ENCODE measurements at places on chromosomes 13 and 19.

DNA sequence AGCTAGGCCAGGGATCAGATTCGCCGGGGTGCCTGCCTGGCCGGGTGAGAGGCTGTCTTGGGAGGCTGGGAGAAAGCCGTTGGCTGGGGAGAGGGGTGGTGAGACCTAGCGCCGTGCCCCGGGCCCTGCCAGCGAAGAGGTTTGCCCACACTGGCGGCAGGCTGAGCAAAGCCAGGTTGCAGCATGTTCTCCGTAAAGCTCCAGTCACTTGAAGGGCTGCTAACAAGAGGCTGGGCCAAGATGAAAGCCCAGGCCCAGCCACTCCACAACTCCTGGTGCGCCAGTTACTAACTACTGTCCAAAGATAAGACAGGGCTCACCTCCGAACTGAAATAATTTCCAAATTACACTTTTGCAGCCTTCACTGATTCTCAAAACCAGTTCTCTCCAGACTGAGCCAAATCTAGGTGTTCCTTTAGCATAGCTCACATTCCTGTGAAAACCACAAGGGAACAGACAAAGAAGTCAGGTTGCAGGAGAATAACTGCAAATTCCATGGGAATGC lies 16.3 kb downstream of the ELAVL1 start:
- no peak for DNase-seq

GRCh38 chr13:51192348-51192747 lies 29.9 kb upstream of the FAM124A start:
- no peak for DNase-seq

- DNase-seq, result no peak
Observed at GRCh38 chr19:9295411-9295849, 14.2 kb downstream of the ZNF699 start.

DNA sequence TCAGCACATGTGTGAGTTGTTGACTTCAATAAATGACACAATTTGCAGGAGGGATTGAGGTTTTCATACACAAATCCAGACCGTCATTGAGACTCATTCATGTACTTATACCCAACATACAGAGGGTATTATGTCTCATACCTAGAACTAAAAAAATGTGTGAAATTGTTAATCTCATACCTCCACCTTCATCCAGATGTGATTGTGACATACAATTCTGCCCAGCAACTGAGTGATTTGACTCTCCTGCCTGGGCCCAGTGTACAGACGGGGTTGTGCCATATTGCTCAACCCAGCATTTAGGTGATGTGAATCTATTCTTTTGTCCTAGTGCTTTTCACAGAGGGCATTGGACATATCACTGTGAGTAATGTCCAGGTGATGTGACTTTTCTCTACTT lies 12.6 kb upstream of the ZNF681 start:
- no peak for DNase-seq

DNA sequence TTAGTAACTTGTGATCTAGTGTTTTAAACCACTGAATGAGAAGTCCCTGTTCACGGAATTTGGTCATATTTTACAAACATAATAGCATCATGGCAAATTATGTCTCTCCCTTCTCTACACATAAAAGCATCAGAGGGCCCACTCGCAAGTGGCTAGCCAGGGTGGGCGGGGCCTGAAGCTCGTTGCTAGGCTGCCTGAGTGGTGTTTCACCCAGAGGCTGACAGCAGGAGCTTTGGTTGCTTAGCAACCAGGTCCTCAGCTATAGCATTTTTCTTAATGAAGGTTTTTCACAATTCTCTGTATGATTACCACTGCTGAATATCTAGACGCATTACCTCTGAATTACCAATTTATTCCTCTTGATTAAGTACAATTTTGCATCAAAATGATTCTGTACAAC lies 126.5 kb downstream of the NALCN start:
- no peak for DNase-seq

DNA sequence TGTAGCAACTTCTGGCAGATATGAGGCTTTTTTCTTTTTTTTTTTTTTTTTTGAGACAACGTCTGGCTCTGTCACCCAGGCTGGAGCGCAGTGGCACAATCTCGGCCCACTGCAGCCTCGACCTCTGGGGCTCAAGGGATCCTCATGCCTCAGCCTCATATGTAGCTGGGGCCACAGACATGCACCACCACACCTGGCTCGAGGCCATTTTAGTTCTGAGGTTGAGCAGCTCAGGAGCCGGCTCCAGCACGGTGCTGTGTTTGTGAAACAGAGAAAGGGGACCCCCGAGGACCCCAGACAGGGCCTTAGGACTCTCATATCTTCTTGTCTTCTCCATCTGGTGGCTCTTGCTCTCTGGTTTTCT lies 3.4 kb upstream of the FLT3LG start:
- no peak for DNase-seq

- no peak for DNase-seq
Observed at GRCh38 chr13:80338781-80339562, 2.0 kb downstream of the SPRY2 start.

DNA sequence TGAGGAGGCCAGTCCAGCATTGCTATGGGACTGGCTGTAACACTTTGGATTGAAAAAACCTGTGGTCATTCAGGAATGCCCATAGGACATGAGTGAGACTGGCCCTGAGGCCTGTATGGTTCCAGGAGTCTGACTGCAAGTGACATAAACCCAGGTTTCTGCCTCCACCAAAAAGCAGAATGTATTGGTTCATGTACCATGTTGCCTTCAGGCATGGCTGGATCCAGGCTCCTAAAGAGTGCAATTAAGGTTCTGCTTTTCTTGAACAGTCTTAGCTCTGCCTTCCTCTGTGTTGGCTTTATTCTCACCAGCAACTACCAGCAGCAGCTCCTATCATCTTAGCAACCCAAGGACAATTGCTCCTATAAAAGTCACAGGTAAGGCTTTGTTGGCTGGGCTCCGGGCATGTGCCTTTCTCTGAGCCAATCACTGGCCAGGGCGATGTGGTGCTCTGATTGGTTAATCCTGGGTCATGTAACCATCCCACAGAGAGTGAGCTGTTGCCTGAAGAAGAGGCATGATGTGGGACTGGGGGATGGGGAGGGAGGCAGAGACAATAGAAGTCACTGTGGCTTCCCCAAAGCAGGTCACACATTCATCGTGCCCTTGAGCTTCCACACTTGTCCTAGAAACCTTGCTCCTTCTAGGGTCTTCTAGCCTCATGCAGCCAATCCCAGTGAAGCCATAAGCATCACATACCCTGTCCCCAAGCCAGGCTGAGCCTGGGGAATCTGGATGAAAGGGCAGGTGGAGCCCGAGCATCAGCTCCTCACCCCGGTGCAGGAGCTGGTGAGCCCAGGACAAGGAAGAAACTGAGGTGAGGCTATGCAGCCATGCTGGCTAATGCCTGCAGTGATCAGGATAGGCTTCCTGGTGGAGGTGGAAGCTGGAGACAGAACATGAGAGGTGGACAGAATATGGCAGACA lies 123.9 kb downstream of the URI1 start:
- no peak for DNase-seq

DNA sequence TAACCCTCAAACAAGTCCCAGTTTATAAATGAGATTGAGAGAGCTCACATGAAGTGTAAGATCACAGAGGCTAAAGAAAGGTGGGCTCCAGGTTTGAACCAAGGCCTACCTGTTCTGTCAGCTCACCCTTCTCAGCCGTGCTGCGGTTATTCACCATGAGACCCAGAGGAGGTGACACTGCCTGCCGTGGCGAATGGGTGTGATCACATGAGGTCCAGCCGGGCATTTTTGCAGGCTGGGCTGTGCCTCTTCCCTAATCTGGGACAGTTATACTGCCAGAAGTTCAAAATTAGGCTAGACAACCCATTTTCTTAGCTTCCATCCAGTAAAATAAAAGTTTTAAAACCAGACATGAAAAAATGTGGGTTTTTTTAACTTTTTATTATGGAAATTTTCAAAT lies 146.8 kb downstream of the FOXO1 start:
- no peak for DNase-seq

DNA sequence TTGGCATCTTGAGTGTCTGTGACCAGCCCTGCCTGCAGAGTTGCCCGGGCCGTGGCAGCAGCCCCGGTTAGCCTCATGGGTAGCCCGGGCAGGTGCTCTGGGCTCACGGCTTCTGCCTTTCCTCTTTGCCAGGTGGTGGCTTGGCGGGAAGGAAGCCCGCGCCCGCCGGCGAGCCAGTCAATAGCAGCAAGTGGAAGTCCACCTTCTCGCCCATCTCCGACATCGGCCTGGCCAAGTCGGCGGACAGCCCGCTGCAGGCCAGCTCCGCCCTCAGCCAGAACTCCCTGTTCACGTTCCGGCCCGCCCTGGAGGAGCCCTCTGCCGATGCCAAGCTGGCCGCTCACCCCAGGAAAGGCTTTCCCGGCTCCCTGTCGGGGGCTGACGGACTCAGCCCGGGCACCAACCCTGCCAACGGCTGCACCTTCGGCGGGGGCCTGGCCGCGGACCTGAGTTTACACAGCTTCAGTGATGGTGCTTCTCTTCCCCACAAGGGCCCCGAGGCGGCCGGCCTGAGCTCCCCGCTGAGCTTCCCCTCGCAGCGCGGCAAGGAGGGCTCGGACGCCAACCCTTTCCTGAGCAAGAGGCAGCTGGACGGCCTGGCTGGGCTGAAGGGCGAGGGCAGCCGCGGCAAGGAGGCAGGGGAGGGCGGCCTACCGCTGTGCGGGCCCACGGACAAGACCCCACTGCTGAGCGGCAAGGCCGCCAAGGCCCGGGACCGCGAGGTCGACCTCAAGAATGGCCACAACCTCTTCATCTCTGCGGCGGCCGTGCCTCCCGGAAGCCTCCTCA lies 9.9 kb downstream of the PLEKHJ1 start:
- no peak for DNase-seq

DNA sequence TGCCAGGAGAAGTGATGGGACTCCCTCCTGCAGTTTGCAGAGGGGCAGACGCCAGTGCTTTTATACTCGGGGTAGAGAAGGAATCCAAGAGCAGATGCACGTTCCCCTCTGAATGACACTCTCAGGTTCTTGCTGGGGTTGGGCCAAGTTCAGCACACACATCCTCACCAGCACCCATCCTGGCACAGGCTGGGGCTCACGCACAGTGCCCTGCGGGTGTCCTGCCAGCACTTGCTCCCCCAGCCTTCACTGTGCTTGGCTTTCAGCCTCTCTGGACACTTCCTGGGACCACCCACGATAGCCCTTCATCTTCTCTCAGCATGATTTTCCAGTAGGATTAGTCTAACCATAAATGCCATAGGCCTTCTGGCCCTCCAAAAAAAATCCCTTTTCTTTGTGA lies 158.6 kb downstream of the ZNF536 start:
- DNase-seq, result no peak

DNA sequence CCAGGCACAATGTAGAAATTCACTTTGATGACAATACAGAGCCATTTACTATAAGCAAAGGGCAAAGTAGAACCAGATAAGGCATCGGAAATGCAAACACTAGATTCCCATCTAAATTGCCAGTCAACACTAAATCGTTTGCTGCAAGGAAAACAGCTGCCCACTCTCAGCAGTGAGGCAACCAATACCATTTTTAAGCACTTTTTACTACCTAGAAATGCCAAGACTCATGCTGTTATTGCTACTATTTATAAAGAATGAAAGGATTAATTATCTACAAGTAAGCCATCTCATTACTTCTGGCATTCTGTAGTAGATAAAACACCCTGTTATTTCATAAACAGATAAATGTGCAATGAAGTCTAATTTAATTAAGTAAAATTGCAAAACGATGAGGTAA lies 422.0 kb downstream of the FGF14 start:
- no peak for DNase-seq

GRCh38 chr13:31081316-31081715 lies 80.4 kb downstream of the HSPH1 start:
- no peak for DNase-seq

- no peak for DNase-seq
Observed at GRCh38 chr19:47075179-47075810, 26.9 kb upstream of the TMEM160 start.

- no peak for DNase-seq
Observed at GRCh38 chr19:41871573-41872383, 5.3 kb upstream of the CD79A start.
